ENCODE measurements at places on chromosomes 4 and X.

GRCh38 chrX:1387141-1387776 is 4.7 kb downstream of the SLC25A6 start:
- DNase-seq: no peak

DNA sequence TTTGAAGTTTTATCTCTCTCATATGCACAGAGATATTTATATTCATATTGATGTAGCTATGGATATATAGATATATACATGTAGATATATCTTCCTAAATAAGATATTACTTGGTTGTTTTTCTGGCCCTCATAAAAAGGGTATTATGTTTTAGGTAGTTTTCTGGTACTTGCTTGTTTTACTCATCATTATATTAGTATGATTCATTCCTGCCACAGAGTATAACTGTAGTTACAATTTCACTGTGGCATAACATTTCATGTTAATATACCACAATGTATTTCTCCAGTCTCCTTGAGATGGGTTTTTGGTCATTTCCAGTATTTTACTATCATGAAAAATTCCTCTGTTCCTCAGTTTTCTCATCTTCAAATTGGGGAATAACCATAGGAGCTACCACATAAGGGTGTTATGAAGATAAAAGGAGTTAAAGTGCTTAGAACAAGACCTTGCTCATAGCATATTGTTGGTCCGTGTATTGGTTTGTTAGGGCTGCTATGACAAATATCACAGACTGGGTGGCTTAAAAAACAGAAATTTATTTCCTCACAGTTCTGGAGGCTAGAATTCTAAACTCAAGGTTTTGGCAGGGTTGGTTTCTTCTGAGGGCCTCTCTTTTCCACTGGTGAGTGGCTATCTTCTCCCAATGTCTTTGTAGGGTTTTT is 129.7 kb downstream of the TMEM164 start:
- DNase-seq: no peak

GRCh38 chr4:173536808-173537429 is 6.9 kb upstream of the HAND2 start:
- no peak for DNase-seq

GRCh38 chrX:17081511-17081910 is 135.1 kb downstream of the REPS2 start:
- DNase-seq: no peak

GRCh38 chr4:22515888-22516541 is at the start of gene ADGRA3:
TSS of gene ADGRA3 (minus strand) at chr4:22516066. CDS start at chr4:22515784, 282 bp downstream.
- peak; percentile 9 for DNase-seq

- no peak for DNase-seq
Measured at GRCh38 chr4:579543-580175, 3.6 kb upstream of the TMEM271 start.

DNA sequence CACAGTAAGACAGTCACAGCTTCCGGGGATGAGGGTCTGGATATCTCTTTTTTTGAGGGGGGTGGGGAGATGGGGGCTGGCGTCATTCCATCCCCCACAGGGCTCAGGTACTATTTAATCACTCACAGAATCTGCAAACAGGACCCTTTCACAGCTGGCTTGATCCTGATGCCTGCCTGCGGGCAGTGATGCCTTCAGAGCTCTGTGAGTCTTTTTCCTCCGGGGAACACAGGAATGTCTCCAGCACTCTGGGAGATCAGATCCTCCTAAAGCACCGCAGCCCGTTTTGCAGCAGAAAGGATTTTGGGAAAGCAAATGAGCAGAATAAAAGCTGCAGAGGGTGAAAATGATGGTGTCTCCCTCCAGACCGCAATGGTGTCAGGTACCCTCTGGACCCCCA is 13.2 kb upstream of the SHOX start:
- no peak for DNase-seq

- no peak for DNase-seq
Measured at GRCh38 chr4:135050086-135050717, 848.6 kb upstream of the PABPC4L start.

DNA sequence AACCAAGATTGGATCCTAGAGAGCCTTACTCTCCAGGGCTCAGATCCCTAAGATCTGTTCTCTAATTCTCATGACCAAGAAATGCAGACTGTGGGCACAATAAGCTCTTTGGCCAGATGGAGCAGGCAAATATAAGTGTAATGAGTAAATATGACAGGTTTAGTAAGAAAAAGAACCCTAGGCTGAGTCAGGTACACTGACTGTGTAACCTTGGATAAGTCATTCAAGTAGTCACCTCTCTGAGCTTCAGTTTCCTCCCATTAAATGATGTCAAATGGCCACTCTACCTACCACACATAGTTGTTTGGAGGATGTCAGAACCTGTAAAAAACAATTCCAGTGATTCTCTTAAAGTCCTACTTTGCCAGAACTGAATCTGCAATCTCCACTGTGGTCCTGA is 8.3 kb upstream of the EDA start:
- DNase-seq: no peak

- DNase-seq: no peak
Measured at GRCh38 chr4:70753630-70754029, 31.9 kb downstream of the RUFY3 start.

GRCh38 chrX:115226929-115227328 is 7.0 kb downstream of the LRCH2 start:
- DNase-seq: no peak

GRCh38 chr4:106314960-106315359 is 1.0 kb downstream of the TBCK start:
- DNase-seq: no peak

DNA sequence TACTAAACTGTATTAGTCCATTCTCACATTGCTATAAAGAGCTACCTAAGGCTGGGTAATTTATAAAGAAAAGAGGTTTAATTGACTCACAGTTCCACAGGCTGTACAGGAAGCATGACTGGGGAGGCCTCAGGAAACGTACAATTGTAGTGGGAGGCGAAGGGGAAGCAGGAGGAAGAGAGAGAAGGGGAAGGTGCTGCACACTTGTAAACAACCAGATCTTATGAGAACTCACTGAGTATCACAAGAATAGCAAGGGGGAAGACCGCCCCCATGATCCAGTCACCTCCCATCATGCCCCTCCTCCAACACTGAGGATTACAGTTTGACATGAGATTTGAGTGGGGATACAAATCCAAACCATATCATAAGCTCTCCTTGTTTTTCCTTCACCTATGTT is 40.9 kb downstream of the RPA4 start:
- DNase-seq: no peak

- DNase-seq: no peak
Measured at GRCh38 chr4:141789716-141790115, 153.3 kb downstream of the IL15 start.

- no peak for DNase-seq
Measured at GRCh38 chr4:81523672-81524327, 52.1 kb upstream of the RASGEF1B start.

DNA sequence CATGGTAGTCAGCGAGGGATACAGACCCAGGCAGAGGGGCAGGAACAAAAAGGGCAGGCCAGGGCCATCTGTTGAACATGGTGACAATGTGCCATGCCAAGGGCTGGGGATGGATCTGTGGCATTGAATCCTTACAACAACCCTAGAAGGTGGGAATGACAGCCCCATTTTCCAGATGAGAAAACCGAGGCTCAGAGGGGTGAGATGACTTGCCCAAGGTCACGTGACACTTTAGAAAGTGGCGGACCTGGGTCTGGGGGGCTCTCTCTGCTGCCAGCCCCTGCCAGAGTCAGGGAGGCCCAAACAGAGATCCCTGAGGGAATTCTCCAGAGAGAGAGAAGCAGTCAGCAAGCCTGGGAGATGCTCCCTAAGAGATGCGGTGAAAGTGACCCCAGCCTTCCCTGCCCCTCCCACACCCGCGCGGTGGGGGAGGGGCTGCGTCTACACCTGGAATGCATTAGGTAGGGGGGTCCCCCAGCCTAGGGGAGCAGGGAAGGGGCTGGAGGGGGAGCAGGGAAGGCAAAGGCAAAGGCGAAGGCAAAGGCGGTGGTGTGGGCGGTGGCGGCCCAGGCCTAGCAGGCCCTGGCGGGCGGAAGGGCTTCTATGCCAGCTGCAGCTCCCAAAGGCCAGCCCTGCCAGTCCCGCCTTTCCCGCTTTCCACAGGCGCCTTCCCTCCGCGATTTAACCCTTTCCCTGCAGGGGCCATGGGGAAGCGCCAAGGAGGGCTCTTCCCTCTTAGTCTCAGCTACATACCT is 13.0 kb downstream of the FGD1 start:
- no peak for DNase-seq

GRCh38 chr4:38273407-38273806 is 313.2 kb downstream of the PTTG2 start:
- DNase-seq: no peak

Data from CD4-positive, alpha-beta T cell treated with Interleukin-6 at 100 ng/mL for 8 hours (primary cell).